ENCODE measurements at places on chromosomes 6 and 20.

GRCh38 chr20:21640556-21640955 is 64.9 kb upstream of the PAX1 start:
- no peak for DNase-seq

DNA sequence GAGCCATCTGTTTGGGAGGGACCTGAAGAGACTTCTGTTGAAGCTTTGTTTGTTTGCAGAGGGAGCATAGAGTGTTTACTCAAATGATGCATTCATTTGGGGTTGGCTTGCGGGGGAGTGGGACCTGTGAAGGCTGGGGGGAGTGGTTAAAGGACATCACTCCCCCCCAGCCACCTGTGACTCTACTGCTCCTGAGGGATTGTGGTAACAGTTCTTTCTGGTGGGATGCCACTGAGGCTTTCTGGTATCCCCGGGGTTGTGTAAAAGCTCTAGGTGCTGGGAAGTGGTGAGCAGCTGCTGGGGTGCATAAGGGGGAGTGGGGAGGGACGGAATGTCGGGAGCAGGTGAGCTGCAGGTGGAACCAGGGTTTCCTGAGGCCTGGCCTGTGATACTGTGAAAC is 239.2 kb upstream of the QKI start:
- no peak for DNase-seq

GRCh38 chr20:22861990-22862389 is 173.1 kb upstream of the SSTR4 start:
- DNase-seq = no peak

- DNase-seq = no peak
Measured at GRCh38 chr6:165679326-165679725, 16.3 kb upstream of the PDE10A start.

GRCh38 chr20:20214757-20215275 is 153.1 kb upstream of the INSM1 start:
- peak; percentile 76 for DNase-seq

- no peak for DNase-seq
Measured at GRCh38 chr6:159760602-159761057, 1.2 kb upstream of the ACAT2 start.

GRCh38 chr20:751761-752160 is 16.5 kb downstream of the SLC52A3 start:
- DNase-seq = no peak

DNA sequence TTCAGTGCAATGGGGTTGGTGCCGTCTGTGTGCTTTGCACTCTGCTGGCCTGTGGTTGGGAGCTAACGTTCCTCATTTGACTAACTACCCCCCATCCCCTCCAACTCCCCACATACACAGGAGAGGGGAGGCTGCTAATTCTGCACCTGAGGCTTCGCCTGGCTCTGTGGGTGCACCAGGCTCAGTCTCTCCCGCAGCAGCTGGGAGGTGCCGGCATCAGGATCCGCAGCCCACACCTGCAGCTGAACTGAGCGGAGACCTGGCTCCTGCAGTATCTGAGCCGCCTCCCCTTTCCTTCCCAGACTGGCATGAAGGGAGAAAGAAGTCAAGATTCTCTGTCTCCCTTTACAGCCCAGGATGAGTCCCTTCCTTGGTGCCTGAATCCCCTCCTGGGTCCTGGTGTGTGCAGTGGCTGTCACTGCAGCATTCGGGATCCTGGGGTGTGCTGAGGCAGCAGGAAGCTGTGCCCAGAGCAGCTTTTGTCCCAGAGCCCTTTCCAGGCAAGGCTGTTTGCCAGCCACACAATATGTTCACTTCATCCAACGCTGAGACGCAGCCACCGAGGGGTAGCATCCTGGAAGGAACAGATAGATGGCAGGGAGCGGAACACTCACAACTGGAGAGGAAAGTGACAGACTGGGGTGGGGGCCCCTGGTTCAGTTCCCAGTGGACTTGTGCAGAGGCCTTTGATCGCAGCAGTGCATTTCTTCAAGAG is 70.2 kb downstream of the CDH4 start:
- no peak for DNase-seq

DNA sequence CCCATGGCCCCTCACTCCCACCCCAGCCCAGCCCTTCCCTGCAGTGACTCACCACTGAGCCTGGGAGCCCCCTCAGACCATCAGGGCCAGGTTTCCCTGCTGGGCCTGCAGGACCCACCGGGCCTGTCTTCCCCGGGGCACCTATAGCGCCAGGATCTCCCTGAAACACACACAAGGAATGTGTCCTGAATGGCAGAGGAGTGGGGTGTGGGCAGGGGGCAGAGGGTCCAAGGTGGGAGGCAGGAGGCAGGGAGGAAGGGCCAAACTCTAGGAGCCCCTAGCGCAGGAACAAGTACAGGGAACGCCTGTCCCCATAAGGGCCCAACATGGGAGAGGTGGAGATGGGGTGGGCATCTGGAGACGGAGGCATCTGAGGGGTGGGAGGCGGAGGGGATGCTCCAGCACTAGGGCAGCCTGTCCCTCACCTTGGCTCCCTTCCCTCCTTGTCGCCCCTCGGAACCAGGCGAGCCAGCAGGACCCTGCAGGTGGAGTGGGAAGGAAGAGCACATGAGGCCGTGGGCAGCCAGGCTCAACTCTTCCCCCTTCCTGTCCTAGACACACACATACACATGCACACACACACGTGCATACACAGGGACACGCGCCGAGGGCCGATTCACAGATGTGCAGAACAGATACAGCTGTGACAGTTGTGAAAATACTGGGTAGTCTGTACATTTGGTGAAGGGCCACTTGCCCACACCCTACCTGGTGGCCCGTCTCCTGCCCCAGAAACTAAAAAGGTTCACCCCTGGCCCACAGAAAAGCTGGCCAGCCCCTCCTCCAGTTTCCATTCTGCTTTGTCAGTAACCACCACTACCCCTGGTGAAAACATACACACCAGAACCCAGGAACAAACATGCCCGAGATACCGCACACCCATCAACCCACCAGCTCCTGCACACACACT is 24.6 kb downstream of the COL11A2 start:
- DNase-seq = no peak

DNA sequence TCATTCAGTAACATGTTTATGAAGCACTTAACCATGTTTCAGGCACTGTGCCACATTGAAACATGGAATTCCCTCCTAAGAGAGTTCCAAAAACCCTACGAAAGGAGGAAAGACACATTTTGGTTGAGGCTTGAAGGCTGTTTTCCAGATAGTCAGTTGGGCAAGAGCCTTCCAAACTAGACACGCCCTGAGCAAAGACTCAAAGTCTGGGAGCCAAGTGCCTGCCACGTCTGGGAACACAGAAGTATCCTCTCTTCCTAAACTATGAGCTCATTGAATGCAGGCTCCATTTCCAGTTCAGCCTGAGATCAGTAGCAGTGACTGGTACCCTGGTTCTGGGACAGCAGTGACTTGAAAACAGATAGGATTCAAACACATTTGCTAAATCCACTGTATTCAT is 74.5 kb upstream of the FAM8A1 start:
- DNase-seq = no peak

- no peak for DNase-seq
Measured at GRCh38 chr6:158283304-158283980, 28.8 kb upstream of the TULP4 start.

- no peak for DNase-seq
Measured at GRCh38 chr6:8536122-8536521, 100.8 kb upstream of the SLC35B3 start.

- no peak for DNase-seq
Measured at GRCh38 chr6:154466139-154466538, 44.3 kb downstream of the CNKSR3 start.

GRCh38 chr6:130434174-130434873 is 68.5 kb downstream of the TMEM200A start:
- DNase-seq = no peak

DNA sequence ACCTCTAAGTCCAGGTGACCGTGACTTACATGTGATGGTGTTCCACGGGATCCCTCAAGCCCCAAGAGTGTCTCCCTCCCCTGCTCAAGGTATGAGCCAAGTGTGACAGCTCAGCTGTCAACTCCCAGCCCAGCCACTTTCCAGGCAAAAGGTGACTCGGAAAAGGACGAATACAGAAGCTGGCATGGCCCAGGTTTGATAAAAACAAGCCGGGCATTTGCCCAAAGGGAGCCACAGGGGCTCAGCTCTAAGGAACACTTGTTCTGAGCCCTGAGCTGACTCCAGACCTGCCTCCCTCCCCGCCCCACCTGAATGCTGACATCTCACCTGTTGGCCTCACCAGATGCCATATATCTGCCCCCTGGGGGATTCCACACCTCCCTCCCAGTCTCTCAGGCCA is 43.0 kb upstream of the BPIFA2 start:
- DNase-seq = no peak

GRCh38 chr6:49766762-49767161 is 20.3 kb downstream of the PGK2 start:
- no peak for DNase-seq

DNA sequence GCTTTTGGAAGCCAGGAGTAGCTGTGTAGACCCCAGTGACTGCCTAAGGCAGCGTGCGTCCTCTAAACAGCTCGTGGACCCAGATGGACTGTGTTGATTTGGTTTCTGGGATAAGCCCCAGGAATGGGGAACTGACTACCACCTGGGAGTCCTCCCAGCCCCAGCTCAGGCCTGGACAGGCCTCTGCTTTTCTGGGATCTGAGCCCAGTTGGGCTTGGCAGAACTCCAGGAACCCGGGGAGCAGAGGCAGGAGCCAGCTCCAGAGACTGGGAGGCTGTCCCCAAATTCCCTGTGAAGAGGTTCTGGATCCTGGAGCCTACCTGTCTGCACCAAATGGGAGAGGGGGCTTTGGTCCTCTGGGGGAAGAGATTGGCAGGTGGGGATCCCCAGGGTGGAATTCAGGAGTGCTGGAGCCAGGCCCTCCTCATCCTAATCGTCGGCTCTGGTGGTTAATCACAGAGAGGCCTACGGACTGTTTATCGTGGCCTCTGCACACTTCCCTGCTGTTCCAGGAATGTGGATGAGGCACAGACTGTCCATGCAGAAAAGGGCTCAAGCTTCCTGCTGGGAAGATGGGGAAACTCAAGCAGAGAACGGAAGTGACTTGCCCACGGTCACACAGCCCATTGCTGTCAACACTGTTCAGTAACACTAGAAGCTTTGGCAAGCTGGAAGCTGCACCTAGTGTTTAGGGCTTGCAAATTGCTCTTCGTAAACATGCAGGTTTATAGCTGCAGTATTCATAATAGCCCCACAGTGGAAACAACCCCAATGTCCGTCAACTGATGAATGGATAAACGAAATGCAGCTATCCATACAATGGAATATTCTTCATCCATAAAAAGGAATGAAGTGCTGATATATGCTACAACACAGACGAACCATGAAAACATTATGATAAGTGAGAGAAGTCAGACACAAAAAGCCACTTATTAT is 100.6 kb downstream of the KCNB1 start:
- peak; percentile 59 for DNase-seq

- DNase-seq = no peak
Measured at GRCh38 chr6:130115036-130115435, 96.7 kb downstream of the L3MBTL3 start.

DNA sequence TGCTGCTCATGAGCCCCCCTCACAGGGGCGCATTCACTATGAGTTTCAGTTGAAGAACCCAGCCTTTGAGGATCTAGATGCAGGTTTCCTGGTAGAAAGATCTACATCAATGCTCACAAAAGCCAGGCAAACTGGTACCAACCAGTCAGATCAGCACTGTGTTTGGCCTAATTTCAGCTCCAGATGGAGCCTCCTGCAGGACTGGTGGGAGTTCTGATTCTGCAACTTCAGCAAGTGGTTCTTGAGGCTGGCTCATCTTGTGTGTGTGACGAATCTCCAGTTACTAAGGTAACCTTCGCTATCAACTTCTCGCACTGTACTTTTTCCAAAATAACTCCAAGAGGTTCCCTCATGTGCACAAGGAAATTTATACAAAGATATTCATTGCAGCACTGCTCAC is 118.8 kb downstream of the ZMYND8 start:
- no peak for DNase-seq

Data from NCI-H2081 treated with DMSO at 0.1 percent for 48 hours (cell line).